Pancreas (tissue), 10 donors: ENCODE measurements at places on chromosomes 4 and X. TPM values are rescaled to one million over a fixed set of nuclear protein-coding genes. Genes with fewer than 3 reads are reported as not detected.

GRCh38 chr4:77618383-77619241, 13.0 kb downstream of the CXCL13 start:
- H3K27ac ChIP-seq, result no peak overlapping the region
- peak; percentile 77 for DNase-seq
- peaks cover 9% of the 10 kb centered on the region for H3K4me1 ChIP-seq
- no peak overlapping the region for H3K4me3 ChIP-seq
- H3K36me3 ChIP-seq, result no peaks in the 10 kb centered on the region

SOD3 gene
- total RNA-seq, result 31.2 TPM

- no peaks in the 10 kb centered on the region for H3K27me3 ChIP-seq
- H3K27ac ChIP-seq, result no peak overlapping the region
- H3K4me3 ChIP-seq, result no peak overlapping the region
- H3K36me3 ChIP-seq, result no peaks in the 10 kb centered on the region
- DNase-seq, result no peak
- peaks cover 11% of the 10 kb centered on the region for H3K4me1 ChIP-seq
These were observed 30.8 kb upstream of the PLA2G12A start for GRCh38 chr4:109760682-109761081.

DNA sequence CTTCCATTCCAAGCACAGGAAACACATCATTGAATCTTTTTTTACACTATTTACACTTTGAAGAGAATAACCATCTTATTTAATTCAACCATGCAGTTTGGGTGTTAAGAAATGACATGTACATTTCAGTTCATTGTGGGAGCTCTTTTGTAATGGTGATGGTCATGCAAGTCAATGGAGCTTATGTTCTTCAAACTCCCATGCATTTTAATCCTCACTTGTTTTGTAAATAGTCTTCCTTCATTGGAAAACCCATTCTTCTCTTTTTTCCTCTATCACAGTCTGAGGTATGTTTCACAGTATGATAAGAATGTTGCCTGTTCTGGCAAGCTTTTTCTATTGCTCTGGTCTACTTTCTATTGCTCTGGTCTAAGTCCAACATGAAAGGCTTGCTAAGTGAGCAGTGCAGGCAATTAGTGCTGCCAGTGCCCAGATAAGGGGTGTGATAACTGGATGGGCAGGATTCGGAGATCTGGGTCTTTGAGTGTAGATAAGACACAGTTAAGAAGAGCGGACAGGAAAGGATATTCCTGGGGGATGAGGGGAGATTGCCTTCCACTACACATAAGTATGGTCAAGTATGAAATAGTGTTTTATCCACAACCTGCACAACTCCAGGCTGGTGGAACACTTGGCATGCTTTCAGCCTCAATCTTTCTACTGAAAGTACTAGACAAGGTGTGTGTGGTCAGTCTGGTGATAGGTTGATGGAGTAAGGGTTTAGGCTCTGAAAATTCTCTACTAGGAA, 17.1 kb downstream of the AFP start:
- H3K27ac ChIP-seq, result peak overlapping the region; percentile 48
- H3K36me3 ChIP-seq, result no peaks in the 10 kb centered on the region
- H3K4me1 ChIP-seq, result peaks cover 12% of the 10 kb centered on the region
- no peak overlapping the region for H3K4me3 ChIP-seq

CXCL5 gene
- total RNA-seq, result 0.09 TPM

- no peak overlapping the region for H3K4me3 ChIP-seq
- peaks cover 37% of the 10 kb centered on the region for H3K4me1 ChIP-seq
- no peaks in the 10 kb centered on the region for H3K27me3 ChIP-seq
- no peaks in the 10 kb centered on the region for H3K36me3 ChIP-seq
These were observed 54.5 kb downstream of the RS1 start for GRCh38 chrX:18617407-18617750.

GRCh38 chrX:129876771-129877305, 29.1 kb upstream of the UTP14A start:
- DNase-seq, result no peak
- no peaks in the 10 kb centered on the region for H3K4me1 ChIP-seq
- H3K4me3 ChIP-seq, result no peak overlapping the region
- H3K27me3 ChIP-seq, result peaks cover 3% of the 10 kb centered on the region
- no peak overlapping the region for H3K27ac ChIP-seq

DNA sequence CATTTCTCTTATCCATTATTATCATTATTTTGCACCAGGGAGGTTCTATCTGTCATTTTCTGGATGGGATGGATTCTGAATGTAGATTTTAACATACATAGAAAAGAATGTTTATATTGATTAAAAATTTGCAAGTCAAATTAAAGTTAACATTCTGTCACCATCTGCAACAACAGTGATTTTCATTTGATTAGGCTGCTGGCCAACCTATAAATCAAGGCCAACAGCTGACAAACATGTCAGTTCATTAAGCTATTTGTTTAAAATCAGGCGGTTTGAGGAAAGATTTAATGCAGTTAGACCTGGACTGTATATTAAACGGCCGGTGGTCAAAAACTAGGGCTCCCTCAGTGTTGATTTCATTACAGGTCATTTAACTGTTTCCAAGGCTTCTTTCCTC, 109.5 kb upstream of the CBR4 start:
- peaks cover 25% of the 10 kb centered on the region for H3K36me3 ChIP-seq
- H3K27ac ChIP-seq, result no peak overlapping the region

DNA sequence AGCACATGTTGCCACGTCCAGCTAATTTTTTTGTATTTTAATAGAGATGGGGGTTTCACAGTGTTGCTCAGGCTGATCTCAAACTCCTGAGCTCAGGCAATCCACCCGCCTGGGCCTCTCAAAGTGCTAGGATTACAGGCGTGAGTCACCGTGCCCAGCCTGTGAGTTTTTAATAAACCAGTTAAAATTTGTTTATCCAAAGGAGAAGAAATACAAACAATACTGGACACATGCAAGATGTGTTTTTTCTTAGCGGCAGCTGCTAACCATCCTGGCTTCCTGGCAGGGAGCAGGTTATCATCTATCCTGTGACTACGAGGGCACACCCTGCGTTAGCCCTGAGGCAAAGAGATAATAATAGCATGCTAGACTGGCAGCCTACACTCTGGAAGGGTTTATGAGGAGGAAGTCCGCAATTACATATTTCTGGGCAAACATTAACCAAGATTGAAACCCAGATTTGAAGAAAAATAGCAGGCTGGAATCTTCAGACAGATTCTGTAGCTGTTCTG, 191.4 kb downstream of the SPRY1 start:
- peak; percentile 6 for DNase-seq
- H3K27me3 ChIP-seq, result no peaks in the 10 kb centered on the region
- no peak overlapping the region for H3K27ac ChIP-seq

SAGE1 gene
- not detected for total RNA-seq

- DNase-seq, result no peak
- H3K4me3 ChIP-seq, result no peak overlapping the region
- H3K27ac ChIP-seq, result no peak overlapping the region
- H3K36me3 ChIP-seq, result no peaks in the 10 kb centered on the region
These were observed 678.3 kb upstream of the NR3C2 start for GRCh38 chr4:149120331-149121022.

DNA sequence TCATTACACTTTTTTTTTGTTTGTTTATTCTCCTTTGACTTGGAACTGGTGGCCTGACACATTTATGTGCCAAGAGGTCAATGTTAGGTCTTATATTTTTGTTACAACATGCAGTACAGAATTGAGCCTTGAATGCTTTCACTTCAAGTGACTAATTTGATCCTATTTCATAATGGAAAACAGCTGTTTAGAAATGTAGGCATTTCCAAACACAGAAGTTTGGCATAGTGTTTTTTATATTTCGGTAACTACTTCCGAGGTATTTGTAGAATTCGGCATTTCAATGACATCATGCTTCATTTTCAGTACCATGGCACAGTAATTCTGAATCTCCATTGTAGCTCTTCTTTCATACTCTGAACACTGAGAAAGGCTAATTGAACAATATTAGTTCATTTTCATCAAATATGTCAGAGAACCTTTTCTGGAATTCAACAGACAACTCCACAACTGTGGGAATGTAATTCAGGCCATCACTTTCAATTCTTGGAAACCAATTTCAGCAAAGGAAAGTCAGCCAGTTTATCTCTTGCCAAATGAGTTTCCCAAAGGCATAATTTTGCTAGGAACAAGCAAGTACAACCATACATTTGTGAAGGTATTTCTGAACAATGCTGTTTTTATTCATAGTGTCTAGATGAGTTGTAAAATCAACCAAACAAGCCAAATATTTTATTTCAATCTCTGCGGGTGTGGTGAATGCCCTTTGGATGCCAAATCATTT, 11.4 kb downstream of the FAM120C start:
- no peak for DNase-seq
- H3K4me1 ChIP-seq, result no peaks in the 10 kb centered on the region
- no peak overlapping the region for H3K27ac ChIP-seq
- H3K27me3 ChIP-seq, result no peaks in the 10 kb centered on the region
- no peak overlapping the region for H3K4me3 ChIP-seq
- no peaks in the 10 kb centered on the region for H3K36me3 ChIP-seq

GRCh38 chrX:12868747-12869146, 1.9 kb downstream of the TLR7 start:
- H3K4me3 ChIP-seq, result no peak overlapping the region
- no peak overlapping the region for H3K27ac ChIP-seq
- no peak for DNase-seq
- H3K27me3 ChIP-seq, result no peaks in the 10 kb centered on the region
- H3K36me3 ChIP-seq, result no peaks in the 10 kb centered on the region
- no peaks in the 10 kb centered on the region for H3K4me1 ChIP-seq
